ENCODE measurements at places on chromosomes 3 and 15.

DNA sequence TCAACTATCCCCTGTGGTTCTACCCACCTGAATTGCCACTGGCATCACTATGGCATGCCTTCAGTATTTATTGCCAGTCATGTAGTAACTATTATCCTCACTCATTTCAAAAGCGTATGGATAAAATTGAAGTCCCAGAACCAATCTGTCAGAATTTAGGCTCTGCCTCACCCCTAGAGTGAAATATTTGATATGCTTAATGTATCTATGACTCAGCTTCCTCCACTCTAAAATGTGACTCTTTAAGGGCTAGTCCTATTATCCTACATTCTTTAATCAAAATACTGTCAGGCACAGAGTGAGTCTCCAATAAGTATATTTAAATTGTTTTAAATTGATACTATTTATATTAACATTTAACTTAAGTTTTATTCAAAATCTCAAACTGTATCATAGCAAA is 27.6 kb downstream of the ARPP21 start:
- no peak overlapping the region for H3K4me3 ChIP-seq
- no peaks in the 10 kb centered on the region for H3K27me3 ChIP-seq
- DNase-seq = no peak
- H3K27ac ChIP-seq = no peak overlapping the region
- no peaks in the 10 kb centered on the region for H3K36me3 ChIP-seq

DNA sequence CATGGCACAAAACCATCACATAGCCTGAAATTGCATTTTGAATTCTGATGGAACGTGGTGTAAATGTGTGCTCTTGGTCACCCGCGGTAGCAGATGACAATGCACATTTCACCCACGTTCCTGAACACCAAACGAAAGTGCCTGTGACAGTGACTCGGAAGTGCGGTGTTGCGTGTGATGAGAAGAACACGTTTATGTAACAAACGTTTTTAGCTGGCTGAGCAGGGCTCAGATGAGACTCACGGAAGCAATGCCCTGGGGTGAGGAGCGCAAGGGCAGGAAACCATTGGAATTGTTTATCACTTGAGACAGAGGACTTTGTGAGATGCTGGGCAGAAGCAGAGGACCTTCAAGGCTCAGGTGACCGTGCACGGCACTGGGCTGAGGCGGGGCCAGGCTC is 449.2 kb upstream of the CFAP20DC start:
- no peaks in the 10 kb centered on the region for H3K36me3 ChIP-seq
- H3K4me1 ChIP-seq = peaks cover 14% of the 10 kb centered on the region
- no peaks in the 10 kb centered on the region for H3K27me3 ChIP-seq
- no peak overlapping the region for H3K4me3 ChIP-seq
- H3K27ac ChIP-seq = peak overlapping the region; percentile 30

DNA sequence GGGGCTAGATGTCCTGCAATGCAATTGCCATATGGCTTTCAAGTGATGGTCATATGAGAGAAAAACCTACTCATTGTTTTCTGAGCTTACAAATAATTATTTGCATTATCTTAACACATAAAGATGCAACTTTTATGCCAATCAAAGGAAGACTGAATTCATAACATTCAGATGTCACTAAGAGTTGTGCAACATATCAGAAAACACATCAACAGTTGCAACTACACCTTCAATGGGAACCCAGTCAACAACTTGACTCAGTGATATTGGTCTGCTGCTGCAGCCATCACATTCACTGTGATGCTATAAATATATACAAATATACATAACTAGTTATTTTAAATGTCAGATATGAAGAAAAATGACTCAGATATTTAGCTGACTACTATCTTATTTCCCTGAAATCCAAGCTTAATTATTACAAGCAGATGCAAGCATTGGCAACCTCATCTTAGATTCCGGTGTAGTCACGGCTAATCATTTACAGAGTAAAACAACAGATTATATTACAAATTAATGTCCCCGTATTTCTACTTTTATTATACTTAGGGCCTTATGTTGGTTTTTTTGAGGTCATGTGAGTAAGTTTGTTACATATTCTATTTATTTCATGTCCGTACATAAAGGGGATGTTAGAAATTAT is 23.7 kb downstream of the CNTN3 start:
- no peak for DNase-seq
- no peaks in the 10 kb centered on the region for H3K27me3 ChIP-seq
- H3K4me1 ChIP-seq = no peaks in the 10 kb centered on the region
- no peak overlapping the region for H3K27ac ChIP-seq
- H3K36me3 ChIP-seq = no peaks in the 10 kb centered on the region
- H3K4me3 ChIP-seq = no peak overlapping the region

- no peak overlapping the region for H3K4me3 ChIP-seq
- no peaks in the 10 kb centered on the region for H3K4me1 ChIP-seq
- no peaks in the 10 kb centered on the region for H3K36me3 ChIP-seq
These were observed 18.4 kb upstream of the RHCG start for GRCh38 chr15:89514596-89515406.

DNA sequence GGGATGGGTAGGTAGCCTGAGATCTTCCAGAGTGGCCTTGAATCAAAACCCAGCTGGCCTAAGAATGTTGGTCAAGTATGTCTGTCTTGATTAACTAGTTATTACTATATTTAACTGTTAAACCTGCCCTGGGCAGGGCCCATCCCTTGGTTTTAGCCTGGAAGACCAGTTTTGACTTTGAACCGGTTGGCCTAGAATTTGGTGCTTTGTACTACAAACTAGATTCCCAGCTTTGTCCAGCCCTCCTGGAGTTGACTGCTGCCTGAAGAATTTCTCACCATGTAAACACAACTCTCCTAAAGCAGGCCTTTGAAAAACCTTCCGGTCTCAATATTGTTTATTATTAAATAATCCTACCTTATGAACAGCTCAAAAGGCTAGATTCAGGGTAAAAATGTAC is 16.0 kb downstream of the C15orf62 start:
- no peak for DNase-seq
- peaks cover 12% of the 10 kb centered on the region for H3K4me1 ChIP-seq
- H3K27ac ChIP-seq = peak overlapping the region; percentile 29

- no peak overlapping the region for H3K4me3 ChIP-seq
- no peak overlapping the region for H3K27ac ChIP-seq
- H3K36me3 ChIP-seq = no peaks in the 10 kb centered on the region
- no peak for DNase-seq
- H3K27me3 ChIP-seq = no peaks in the 10 kb centered on the region
These were observed 31.8 kb downstream of the MYO5A start for GRCh38 chr15:52496776-52497470.

- peaks cover 40% of the 10 kb centered on the region for H3K4me1 ChIP-seq
- H3K36me3 ChIP-seq = peaks cover 18% of the 10 kb centered on the region
- DNase-seq = peak; percentile 94
- H3K27ac ChIP-seq = peak within 1 kb of the TSS; percentile 91
- H3K27me3 ChIP-seq = no peaks in the 10 kb centered on the region
These were observed at the start of gene ATRIP for GRCh38 chr3:48446425-48447193. Gene ATRIP, plus strand, starts transcription at chr3:48446737. Its CDS starts 109 bp downstream, at chr3:48446846.

DNA sequence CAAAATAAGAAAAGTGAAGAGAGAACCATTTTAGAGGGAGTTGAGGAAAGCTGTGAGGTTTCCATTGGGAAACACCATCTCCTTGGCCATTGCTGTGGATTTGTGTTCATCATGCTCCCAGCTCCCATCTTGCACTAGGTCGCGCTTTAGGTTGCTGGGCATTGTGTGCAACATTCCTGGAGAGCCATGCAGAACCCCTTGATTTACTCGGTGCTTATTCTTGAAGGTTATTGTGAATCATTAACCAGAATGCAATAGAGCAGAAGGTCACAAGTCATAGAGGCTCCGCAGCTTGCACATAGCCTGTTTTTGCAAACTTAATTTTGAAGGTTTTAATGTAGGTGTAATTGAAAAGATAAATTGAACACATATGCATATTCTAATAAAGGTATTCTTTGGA is 239.2 kb upstream of the IL12A start:
- H3K4me1 ChIP-seq = no peaks in the 10 kb centered on the region
- no peak for DNase-seq
- H3K4me3 ChIP-seq = no peak overlapping the region
- no peaks in the 10 kb centered on the region for H3K27me3 ChIP-seq

- no peak overlapping the region for H3K27ac ChIP-seq
- peaks cover 3% of the 10 kb centered on the region for H3K27me3 ChIP-seq
- no peak overlapping the region for H3K4me3 ChIP-seq
- no peaks in the 10 kb centered on the region for H3K36me3 ChIP-seq
These were observed 2.3 kb upstream of the ZNF589 start for GRCh38 chr3:48238531-48239085.

GRCh38 chr15:51088585-51088984 is 6.1 kb downstream of the TNFAIP8L3 start:
- H3K27me3 ChIP-seq = peaks cover 54% of the 10 kb centered on the region
- no peak for DNase-seq
- no peak overlapping the region for H3K4me3 ChIP-seq
- no peak overlapping the region for H3K27ac ChIP-seq

Measured in nephron progenitor cell (in vitro differentiated cells).